ENCODE measurements at places on chromosomes 6 and 20.

DNA sequence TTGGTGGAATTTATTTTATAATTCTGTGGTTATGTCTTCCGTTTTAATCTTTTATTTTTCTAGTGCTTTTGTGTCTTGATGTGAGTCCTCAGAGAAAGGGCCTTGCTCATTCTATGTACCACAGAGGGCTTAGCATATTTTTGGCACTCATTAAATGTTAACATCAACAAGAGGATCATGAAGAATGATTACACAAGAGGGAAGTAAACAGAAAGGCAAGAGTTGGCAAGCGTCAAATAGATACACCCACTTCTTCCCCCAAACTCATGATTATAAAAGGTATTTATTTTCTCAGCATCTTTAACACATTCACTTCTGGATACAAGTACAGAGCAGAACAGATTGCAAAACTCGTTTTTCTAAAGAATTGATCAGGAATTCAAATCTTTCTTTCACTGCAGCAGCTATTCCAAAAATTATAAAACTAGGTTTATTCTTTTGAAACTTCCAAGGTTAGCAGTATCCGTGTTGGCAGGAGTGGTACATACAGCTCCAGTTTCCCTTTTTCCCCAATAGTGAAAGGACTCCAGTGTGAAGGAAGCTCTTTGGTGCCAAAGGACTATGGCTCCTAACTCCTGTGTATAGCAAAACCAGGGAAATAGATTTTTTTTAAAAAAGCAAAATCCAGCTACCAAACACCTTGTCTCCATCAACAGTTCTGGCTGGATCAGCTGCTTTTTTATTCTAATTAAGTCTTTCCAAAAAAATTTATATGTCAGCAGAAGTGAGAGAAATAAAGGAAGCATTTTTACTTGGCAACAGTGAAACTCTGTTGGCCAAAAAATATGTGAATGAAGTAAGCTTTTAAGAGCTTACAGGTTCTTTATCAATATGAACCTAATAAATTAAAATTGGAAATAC is 221.9 kb downstream of the ADGRG6 start:
- no peak for DNase-seq

- DNase-seq: no peak
These were observed 293.2 kb upstream of the QKI start for GRCh38 chr6:163121270-163121669.

DNA sequence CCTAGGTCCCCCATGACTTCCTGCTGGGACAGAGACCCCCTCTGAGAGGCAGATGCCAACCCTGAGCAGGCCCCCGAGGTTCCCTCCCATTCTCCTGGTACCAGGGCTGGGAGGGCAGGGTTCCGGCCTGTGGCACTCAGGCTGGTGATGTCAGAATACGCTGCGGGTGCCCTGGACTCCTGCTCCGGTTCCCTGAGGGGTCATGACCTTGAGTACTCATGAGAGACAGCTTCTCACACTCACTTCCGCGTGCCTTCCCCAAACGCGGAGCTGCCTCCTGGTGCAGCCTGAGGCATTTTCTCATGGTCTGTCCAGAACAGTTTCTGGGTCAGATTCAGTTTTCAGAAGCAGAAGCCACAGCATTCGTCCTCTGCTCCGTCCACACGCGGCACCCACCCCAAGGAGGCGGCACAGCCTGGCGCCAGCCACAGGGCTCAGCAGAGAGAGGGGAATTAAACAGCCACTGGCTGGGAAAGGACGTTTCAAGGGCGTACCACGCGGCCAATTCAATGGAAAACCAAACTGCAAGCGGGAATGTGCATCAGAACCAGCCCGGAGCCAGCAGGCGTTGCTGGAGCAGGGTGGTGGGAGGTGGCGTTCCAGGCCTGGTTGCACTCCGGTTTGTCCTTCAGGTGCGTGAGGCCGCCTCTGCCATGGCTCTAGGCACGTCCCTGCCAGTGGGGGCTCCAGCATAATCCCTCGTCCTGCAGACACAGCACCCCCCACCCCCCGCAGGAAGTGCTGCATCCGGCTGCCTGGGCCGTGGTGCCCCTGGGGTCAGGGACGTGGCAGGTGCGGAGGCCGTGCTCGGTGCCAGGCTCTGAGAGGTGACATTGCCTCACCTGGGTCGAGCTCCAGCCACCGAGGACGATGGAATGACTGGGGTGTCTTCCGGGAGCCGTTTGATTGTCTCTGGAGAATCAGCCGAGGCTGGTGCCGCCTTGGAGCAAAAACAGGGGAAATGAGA is 58.3 kb upstream of the BHLHE23 start:
- DNase-seq: no peak

- DNase-seq: no peak
These were observed 26.5 kb upstream of the SNAP25 start for GRCh38 chr20:10192171-10192570.

DNA sequence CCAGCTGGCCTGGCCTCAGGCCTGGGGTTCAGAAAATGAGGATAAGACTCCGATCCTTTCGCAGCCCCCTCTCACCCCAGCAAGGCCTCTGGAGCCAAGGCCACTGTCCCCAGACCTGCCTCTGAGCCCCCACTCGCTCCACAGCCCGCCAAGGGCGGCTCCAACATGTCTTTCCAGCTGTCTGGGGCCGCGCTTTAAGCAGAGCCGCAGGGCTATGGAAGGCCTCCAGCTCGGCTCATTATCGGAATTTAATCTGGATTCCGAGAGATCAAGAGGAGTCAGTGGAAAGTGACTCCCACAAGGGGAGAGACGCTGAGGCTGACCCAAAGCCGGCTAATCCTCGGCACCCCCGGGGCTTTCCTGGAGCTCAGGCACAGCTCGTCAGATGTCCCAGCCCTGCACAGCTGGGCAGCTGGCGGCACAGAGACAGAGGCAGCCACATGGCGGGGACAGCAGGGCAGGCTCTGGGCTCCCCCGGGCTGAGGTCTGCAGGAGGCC is 41.8 kb downstream of the BMP7 start:
- DNase-seq: no peak

DNA sequence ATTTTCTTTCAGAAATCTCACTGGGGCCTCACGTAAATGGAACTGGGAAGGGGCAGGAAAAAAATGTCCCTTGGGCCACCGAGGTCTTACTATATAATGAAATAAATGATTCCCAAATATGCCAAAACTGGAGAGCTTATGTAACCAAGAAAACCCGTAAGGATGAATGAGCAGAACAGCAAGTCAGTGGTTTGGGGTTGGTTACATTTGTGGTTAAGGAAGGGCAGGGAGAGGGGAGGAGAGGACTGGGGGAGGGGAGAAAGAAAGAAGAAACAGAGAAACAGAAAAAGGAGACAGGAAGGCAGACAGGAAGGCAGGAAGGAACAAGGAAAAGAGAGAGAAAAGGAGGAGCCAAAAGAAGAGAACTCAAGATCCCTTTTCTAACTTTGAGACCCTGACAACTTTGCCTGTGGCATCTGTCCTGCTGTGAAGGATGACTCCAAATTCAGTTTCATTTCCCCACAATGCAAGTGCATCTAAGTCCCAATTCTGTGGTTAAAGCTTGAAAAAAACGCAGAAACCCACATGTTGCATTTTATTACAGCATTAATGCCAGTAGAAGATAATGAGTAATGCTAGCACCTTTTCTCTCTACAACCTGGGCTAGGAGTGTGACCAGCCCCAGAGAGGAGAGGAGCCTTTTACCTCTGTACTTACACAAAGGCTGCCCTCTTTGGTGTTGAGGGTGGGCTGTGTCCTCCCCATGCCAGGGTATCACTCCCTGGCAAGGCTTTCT is 10.8 kb upstream of the ARMC2 start:
- no peak for DNase-seq

- no peak for DNase-seq
These were observed 95.5 kb downstream of the F13A1 start for GRCh38 chr6:6224933-6225486.

DNA sequence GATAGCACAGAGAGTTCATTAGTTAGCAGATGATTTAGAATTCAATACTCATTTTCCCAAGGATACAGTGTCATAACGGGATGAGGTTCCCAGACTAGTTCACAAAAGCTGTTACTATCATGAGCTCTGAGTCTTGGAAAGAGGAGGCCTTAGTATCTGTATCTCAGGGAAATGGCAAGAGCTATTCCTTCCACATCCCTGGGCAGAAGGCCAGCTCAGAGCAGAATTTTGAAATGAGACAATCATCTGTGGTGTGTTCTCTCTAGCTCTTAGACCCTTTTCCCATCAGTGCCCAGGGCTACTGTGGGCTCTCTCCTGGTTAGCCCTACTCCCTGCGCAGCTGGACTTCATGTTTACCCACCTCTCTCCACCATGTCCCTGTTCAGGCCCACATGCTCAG is 64.5 kb downstream of the JAG1 start:
- no peak for DNase-seq

GRCh38 chr20:45044601-45045000 is 56.3 kb downstream of the KCNS1 start:
- DNase-seq: no peak

DNA sequence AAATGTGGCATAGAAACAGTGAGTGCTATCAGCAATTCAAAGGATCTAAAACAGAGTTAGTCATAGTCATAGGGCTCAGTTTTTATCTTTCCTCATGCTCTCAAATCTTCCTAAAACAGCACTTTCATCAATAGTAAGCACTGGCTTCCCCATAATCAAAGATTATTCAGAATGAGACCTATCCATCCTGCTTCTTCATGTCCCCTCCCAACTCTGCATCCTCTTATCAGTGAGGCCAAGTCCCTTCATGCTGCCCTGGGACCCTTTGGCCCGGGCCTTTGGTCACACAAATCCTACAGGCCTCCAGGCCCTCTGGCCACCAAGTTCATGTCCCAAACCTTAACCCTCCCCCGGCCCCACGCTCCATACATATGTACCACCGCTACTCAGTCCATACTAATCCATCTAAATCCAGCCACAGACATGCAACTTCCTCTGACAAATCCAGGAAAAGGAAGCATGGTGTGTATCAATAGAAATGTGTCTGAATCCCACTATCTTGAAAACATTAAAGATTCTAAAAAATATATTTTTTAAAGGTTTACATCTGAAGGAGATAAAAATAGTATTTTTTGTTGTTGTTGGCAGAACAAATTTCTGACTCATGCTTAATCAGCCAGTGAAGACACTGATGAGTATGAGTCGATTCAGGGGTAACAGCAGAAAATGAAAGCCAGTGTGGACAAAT is 143.5 kb downstream of the PDE7B start:
- peak; percentile 95 for DNase-seq

DNA sequence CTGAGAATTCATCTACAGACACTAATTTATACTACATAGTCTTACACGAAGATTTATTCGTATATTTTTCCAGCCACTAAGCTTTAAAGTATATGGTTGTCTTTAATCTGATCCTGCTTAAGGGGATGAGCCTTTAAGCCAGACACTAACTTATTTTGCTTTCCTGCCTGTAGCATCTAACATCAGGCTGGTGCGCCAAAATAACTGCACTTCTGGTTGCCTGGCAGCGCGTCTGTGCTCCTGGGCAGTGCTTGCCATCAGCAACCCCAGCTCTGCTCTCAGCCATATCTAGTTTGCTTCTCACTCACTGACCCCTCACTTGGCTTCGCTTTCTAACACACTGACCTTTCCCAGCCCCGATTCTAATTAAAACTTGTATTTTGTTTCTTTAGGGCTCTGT is 21.8 kb downstream of the HMGCLL1 start:
- no peak for DNase-seq

- no peak for DNase-seq
These were observed 1.7 kb downstream of the DIDO1 start for GRCh38 chr20:62924442-62925075.

DNA sequence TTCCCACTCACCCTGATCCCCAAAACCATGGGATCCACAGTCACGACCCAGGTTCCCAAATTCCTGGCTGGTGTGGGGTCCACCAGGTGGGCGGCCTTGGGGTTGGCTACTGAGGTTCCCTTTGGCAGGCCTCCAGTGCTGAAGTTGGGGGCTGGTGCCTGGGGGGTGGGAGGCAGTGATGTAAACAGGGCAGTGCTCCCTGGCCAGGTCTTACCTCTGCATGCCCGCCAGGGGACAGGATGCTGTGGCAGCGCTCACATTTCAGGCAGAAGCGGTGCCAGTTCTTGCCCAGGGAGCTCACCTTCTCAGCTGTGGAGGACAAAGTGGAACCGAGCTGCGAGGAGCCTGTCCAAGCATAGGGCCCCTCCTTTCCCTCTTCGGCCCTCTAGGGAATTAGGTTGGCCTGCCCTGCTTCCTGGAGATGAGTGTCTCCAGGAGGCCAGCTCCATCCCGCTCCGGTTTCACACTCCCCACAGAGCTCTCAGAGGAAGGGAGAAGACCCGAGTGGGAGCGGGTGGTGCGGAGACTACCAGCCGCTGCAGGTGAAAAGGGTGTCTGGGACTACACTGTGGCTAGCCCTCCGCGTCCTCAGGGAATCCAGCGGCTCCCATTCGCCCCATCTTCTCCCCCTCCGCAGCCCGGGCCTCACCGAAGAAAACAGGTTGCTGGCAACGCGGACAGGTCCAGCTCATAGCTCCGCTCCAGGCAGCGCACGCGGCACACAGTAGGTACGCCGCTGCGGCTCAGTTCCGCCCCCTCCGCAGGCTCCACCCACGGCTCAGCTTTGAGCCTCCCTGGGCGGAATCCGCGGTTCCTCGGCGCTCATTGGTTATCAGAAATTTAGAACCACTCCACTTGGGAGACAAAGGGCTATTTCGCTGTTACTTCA is at the start of gene CRIP3:
Gene CRIP3, minus strand, starts transcription at position 726 of the 889 bp plus-strand sequence. Its CDS starts 34 bp downstream, at position 692.
- DNase-seq: no peak

- peak; percentile 97 for DNase-seq
These were observed at the start of gene ZBTB22 for GRCh38 chr6:33317669-33318425. ZBTB22 (minus strand) TSS chr6:33317744; CDS start chr6:33316916, 828 bp downstream.

DNA sequence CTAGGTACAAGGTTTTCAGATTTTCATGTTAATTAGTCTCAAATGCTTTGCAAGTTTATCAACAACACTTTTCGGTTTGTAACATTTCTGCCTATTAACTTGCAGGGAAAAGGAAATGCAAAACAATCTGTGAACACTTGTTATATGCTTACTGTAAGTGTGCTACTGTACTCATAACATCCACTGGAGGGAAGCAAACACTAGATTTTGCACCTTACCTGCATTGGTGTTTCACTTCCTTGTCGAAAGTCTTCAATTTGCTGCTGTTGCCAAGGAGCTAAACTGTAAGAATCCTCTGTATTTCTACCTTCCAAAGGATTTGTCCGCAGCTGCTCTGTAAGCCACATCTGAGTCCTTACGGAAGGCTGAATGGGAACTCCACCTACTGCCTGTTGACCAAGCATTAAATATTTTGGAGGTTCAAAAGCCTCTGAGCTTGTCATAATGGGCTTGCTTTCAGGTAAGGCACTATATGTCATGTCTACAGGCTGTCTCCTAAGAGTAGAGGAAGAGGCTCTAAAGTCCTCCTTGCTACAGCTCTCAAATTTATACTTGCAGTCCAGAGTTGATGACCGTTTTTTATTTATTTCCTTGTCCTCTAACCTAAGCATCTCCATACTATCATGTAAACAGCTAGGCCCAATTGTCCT is 17.3 kb downstream of the PLN start:
- no peak for DNase-seq
